SK-N-DZ (cell line): ENCODE measurements at places on chromosomes 2 and 18.

DNA sequence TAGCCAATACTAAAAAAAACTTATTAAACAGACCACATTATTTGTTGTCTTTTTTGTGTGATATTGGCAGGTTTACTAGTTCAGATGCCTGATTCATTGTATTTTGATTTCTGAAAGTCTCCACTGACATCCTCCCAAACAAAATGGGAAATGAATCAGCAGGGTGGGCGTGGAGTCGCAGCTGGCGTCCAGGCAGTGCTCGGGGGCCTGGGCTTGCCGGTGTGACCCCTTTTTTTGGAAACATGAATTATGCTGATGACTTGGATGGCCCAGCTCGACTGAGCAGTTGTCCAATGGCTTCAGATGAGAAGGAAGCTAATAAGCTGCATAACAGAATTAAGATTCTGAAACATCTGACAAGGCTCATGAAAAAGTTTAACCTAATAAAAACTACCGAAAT is 1.7 kb upstream of the KCNG2 start:
- DNase-seq = no peak

- no peak for DNase-seq
Observed at GRCh38 chr2:176138923-176139660, 9.6 kb downstream of the HOXD8 start.

DNA sequence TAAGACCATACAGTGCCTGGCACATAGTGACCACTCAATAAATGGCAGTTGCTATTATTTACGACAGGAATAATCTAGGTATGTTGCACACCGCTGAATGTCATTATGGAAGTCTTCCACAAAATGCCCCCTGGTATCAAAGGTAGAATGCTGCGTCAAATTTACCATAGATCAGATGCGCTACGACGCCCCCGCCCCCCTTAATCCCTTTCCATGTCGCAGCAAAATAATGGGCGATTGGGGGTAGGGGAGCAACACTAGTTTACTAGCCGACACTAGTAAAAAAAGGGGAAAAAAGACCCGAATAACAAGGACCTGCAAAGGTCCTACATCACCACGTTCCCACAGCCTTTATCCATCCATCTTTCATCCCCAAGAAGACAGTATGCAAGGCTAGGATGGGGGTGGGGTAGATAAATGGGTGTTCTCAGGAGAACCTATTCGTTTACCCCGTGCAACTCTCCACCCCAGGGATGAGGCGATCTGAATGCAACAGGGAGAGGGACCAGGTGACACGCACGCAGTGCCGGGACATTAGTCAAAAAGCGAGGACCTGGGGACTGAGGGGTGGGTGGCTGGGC is 455 bp downstream of the PREPL start:
- no peak for DNase-seq

DNA sequence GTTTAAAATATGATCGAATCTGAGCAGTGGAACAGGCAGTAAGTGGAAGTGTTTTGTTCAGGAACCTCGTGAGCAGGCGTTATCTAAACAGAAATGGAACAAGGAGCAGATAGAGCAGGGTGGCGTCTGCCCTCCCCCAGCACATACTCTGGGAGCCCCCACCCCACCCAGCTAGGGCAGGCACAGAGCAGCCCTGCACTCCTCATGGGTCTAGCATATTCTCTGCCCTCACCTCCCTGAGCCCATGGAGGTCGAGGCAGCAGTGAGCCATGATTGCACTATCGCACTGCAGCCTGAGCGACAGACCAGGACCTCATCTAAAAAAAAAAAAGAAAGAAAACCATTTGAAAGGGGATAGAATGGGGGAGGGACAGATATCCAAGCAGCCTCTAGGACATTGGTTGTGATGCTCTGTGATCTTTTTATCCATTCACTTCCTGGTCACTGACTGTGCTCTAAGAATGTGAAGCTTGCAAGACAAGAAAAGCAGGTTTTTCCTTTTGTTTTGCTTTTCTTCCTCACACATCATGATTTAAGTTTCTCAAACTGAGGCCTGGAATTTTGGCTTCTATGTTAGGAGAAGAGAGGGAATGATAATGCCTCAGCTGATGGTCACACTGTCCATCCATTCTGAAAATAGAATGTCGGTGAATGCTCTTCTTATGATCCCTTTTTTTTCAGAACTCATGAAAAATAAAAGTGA is 3.1 kb downstream of the MLPH start:
- no peak for DNase-seq

DNA sequence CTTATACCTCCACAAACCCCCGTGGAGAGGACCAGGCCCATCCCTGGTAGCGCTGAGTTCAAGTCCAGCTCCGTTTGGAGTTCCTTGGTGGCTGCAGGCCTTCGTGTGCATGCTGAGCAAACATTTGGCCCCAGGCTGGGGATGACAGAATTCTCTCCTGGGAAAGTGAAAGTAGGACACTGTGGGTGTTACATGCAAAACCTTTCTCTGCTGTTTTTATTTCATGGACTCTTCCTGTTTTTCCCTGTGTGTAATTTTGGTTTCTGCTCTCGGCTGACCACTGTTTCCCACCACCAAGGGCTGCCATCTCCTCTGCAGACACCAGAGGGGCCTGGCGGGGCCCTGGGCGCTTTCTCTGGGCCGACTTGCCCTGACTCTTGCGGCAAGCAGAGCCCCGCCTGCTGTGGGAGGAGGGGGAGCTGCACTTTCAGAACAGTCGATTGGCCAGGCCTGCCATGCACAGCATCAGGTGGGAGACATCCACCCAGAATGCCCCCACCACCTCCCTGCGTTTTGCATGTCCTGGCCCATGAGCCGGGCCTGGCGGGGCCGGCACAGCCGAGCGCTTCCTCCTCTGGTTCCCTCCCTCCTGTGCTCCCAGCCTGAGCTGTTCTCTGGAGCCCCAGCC is 102.4 kb downstream of the CABLES1 start:
- DNase-seq = no peak

DNA sequence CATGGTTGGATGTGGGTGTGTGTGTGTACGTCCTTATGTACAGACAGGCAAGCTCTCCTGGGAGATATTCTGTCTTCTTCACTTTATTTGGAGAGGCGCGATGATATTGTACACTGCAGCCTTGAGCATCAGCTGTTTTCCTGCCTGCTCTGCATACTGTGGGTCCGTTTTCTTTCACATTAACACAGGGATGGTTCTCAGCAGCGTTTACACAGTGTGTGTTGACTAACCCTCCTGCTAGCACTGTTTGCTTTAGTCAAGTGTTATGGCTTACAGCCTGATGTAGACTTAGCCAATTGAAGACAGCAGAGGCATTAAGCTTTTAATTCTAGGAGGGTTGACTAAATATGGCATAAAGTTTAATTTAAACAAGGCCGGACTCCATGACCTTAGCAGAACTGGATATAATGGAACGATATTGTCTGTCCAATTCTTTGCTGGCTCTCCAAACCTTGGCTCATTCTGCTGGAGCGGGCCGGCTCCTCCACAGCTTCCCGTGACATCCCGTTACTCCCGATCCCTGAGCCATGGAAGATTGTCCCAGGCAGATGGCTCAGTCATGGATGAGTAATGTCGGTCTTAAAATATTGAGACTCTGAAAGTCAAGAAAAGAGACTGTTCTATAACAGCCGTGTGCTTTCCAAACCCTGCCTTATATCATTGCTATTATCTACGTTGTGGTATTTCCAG is 134.7 kb downstream of the TPGS2 start:
- DNase-seq = no peak
